ENCODE measurements at places on chromosomes 5 and 9.
A peak's percentile ranks its signal among the peaks of the same experiment; 100 is the strongest.

GRCh38 chr9:15529566-15530324 is 19.0 kb upstream of the PSIP1 start:
- DNase-seq, result no peak

GRCh38 chr9:13979941-13980318 is 334.0 kb downstream of the NFIB start:
- DNase-seq, result peak; percentile 12

GRCh38 chr5:27353540-27353939 is 315.2 kb upstream of the CDH9 start:
- DNase-seq, result no peak

DNA sequence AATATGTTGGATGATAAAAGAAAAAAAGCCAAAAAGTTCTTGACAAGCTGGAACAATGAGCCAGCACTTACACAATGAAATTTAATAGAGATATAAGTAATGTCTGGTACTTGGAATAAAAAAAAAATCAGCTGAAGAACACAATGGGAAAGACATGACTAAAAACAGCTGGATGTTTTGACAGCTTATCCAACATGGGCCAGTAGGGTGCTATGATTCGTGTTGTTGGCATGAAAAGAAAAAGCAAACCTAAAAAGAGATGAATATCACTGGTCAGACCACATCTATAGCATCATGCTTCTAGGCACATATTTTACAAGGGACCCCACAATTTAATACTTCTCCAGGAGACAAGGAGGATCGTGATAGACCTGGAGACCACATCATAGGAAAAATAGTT is 175.3 kb downstream of the ARL15 start:
- DNase-seq, result no peak

Measured in kidney epithelial cell (primary cell).